ENCODE measurements at places on chromosomes 2 and 18.

DNA sequence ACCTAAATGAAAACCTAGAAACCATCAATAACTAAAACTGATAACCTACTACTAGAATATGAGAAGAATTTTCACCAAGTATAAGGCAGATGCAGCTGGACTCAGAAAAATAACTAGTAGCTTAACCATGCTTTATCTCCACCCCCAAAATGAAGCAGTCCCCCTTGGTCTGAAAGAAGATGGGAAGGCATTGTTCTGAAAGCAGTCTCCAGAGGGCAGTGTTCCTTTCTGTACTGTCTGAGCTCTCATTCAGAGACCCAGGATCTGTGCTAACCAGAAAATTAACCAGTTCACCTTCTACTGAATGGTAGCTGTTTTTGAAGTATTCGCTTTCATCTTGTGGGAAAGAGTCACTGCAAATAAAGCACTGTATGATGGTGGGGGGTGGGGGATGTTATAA lies 273.0 kb downstream of the PDE11A start:
- DNase-seq, result no peak

- DNase-seq, result no peak
Measured at GRCh38 chr18:37533647-37534584, 31.7 kb downstream of the CELF4 start.

GRCh38 chr2:17257189-17257909 lies 260.9 kb downstream of the RAD51AP2 start:
- no peak for DNase-seq

- DNase-seq, result no peak
Measured at GRCh38 chr2:231861288-231861931, 64.8 kb downstream of the NPPC start.

GRCh38 chr2:54109848-54110247 lies 5.6 kb upstream of the ACYP2 start:
- no peak for DNase-seq

DNA sequence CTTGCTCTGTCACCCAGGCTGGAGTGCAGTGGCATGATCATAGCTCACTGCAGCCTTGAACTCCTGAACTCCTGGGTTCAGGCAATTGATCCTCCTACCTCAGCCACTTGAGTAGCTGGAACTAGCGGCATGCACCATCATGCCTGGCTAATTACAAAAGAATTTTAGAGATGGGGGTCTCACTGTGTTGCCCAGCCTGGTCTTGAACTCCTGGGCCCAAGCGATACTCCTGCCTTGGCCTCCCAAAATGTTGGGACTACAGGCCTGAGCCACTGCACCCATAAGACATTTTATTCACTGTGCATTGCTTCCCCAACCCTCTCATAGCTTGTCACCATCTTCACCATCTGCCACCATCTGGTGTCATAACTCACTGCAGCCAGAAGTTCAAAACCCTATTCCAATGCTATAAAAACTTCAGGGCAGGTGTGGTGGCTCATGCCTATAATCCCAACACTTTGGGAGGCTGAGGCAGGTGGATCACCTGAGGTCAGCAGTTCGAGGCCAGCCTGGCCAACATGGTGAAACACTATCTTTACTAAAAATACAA lies 78.7 kb downstream of the NCAPH start:
- no peak for DNase-seq
